Hindlimb muscle (tissue), 1 donor: ENCODE measurements at places on chromosomes 7 and 10. TPM values are rescaled to one million over a fixed set of nuclear protein-coding genes. Genes with fewer than 3 reads are reported as not detected.

KCNMA1 gene
- polyA plus RNA-seq: 15.2 TPM

POM121C gene
- polyA plus RNA-seq: 42.6 TPM

MOGAT3 gene
- not detected for polyA plus RNA-seq

ERV3-1 gene
- 15.5 TPM for polyA plus RNA-seq

BPGM gene
- 17.0 TPM for polyA plus RNA-seq

EIF3B gene
- polyA plus RNA-seq: 110 TPM

- no peak for DNase-seq
Measured at GRCh38 chr10:110387983-110388686, 83.4 kb upstream of the SMNDC1 start.

- DNase-seq: no peak
Measured at GRCh38 chr10:68727146-68727545, 6.1 kb downstream of the CCAR1 start.

DNA sequence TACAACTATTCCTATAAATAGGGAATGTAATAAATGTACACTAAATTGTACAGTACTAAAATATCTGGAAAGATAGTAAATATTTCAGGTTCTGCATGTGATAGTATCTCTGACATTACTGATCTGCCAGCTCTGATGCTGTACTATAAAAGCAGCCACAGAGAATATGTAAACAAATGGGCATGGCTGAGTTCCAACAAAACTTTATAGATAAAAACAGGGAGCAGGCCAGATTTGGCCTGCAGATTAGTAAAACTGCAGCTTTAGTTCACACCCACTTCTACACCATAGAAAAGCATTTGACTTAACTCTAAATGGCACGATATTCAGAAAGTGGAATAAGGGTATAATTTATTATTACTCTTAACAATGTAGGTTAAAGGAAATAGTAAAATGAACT is 18.8 kb upstream of the TLL2 start:
- no peak for DNase-seq

GRCh38 chr7:7977774-7978173 is 9.2 kb downstream of the GLCCI1 start:
- DNase-seq: no peak

DNA sequence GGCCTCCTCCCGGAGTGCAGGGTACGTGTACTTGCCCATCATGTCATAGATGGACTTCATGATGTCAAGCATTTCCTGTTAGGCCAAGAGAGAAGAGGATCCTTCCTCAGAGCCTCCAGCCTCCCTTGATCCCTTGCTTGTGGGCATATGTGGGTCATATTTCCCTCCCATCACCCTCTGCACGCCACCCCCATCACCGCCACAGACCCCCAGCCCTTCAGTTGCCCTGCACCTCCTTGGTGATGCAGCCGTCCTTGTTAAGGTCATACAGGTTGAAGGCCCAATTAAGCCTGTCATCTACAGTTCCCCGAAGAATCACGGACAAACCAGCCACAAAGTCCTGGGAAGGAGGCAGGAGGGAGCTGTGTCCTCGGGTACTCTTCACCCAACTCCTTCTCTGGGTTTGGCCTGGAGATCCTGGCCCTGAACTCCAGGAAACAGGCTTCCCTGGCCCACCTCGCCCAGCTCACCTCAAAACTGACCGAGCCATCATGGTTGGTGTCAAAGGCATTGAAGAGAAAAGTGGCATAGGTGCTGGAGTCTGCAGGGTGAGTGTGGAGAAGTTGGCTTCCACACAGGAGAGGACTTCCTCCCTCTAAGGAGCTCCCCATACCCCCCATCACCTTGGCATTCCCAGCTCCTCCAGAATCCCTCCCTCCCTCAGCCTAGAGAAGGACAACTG is 9.8 kb upstream of the OGA start:
- DNase-seq: no peak

DNA sequence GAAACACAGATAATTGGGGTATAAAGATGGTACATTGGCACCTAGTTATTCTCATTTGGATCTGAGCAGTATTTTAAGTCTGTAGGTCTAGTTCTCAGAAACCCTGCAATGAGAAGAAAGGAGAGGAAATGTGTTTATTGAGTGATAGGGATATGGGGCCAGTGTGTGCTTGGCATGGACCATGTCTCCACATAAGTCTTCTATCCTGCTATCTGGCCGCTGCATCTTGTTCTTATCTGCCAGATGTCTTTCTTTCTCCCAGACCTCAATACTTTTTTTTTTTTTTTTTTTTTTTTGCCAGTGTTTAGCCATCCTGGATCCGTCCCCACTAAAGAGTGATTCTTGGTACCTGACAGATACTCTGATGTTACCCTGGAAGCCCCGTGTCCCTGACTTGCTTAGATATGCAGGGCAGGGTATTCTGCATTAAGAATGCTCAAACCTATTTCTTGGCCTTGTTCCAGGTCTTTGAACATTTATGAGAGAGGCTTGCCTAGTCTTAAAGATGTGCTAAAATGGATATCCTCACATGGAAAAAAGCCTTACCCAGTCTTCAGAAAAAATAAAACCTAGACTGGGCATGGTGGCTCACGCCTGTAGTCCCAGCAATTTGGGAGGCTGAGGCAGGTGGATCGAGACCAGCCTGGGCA is 10.0 kb downstream of the MTURN start:
- DNase-seq: no peak

GRCh38 chr10:98420786-98421185 is 5.8 kb upstream of the PYROXD2 start:
- DNase-seq: no peak

- DNase-seq: no peak
Measured at GRCh38 chr10:93342366-93342765, 139.8 kb downstream of the MYOF start.

- no peak for DNase-seq
Measured at GRCh38 chr7:1839701-1840100, 169.6 kb downstream of the ELFN1 start.

DNA sequence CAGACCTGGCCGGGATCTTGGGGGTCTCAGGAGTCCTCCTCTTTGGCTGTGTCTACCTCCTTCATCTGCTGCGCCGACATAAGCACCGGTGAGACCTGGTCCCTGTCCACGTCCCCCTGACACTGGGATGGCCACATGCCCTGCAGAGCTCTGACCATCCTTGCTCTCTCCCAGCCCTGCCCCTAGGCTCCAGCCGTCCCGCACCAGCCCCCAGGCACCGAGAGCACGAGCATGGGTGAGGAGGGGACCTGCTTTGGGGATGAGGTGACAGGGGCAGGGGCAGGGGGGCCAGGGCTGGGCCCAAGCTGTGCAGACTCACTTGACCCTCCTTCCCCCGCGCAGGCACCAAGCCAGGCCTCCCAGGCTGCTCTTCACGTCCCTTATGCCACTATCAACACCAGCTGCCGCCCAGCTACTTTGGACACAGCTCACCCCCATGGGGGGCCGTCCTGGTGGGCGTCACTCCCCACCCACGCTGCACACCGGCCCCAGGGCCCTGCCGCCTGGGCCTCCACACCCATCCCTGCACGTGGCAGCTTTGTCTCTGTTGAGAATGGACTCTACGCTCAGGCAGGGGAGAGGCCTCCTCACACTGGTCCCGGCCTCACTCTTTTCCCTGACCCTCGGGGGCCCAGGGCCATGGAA is 959 bp downstream of the PVRIG start:
- DNase-seq: no peak
